ENCODE measurements at places on chromosomes 12 and 14. TPM values are rescaled to one million over a fixed set of nuclear protein-coding genes. Genes with fewer than 3 reads are reported as not detected.

Gene TOMM20L
- total RNA-seq: not detected

Gene TTC6
- not detected for total RNA-seq

Gene LGALS3
- total RNA-seq: 14.8 TPM

Gene CLEC2D
- 350 TPM for total RNA-seq

Gene NKX2-1
- not detected for total RNA-seq

Gene SMIM41
- total RNA-seq: 0.16 TPM

Gene WNT1
- 0.60 TPM for total RNA-seq

Gene KCNA5
- total RNA-seq: not detected

Gene NOC4L
- total RNA-seq: 39.8 TPM

Gene B4GALNT3
- total RNA-seq: 6.9 TPM

Gene SLC25A47
- total RNA-seq: not detected

DNA sequence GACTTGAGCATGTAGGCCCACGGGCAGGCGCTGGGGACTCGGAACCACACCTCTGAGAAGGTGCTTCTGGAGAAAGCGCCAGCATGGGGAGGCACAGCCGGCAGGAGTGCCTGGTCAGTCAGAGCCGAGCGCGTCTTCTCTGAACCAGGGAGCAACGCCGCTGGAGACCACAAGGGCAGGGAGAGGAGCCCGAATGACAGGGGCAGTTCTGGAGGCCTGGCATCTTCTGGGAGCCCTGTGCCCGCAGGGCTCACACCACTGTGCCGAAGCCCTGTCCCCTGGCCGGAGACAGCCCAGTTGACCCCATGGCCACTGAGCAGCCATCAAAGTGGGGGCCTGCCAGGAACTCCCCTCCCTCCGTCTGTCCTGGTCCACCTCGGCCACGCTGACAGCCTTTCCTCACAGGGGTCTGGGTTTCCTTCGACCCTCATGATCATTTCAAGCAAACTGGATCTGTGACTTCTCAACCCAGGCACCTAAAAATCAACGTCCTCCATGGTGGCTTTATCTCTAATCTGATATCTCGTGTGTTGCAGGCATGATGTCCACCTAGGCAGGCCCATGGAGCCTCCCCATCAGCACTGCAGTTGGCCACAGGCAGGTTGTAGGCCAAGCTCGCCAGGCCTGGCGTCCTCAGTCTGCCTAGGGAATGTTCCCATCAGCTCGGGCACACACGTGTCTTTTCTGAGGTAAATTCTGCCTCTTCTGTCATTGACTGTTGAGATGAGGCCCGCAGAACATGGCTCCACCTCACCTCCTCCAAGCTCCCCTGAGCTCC lies 299.3 kb upstream of the RTL1 start:
- DNase-seq: no peak

DNA sequence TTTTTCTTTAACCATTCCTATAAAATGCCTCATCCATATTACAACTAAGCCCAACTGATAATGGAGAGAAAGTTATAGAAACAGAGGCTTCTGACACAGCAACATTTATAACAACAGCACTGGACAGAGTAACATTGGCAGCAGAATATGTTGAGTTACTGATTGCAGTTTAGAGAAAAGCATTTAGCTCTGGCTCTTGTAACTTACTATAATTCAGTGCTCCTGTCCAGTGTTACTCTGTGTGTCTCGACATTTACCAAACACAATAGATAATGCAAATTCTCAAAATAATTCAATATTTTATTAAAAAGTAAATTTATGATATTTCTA lies 356.1 kb downstream of the CEP128 start:
- DNase-seq: no peak

GRCh38 chr14:100868621-100869370 lies 34.7 kb downstream of the RTL1 start:
- DNase-seq: no peak

GRCh38 chr14:103294091-103294490 lies 39.9 kb upstream of the EIF5 start:
- no peak for DNase-seq

DNA sequence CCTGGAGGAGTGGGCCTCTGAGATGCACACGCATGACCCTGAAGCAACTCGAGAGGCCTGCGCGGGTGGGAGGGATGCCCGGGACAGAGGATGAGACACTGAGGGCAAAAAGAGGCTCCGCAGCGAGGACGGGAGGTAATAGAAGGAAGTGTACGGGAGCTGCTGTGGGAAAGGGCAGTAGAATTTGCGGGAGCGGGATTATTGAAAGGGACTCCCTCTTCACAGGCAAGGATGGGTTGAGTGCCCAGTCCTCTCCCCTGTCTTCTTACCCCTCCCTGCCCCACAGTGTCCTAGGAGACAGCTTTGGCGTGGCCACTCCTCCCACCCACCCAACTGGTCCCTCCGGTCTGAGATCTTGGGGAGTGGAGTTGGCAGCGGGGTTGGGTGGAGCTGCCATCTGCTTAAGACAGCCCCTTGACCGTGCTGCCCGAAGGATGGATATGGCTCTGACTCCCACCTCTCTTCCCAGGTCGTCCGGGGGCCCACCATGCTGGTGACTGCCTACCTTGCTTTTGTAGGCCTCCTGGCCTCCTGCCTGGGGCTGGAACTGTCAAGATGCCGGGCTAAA lies 15.7 kb upstream of the ESPL1 start:
- DNase-seq: no peak

DNA sequence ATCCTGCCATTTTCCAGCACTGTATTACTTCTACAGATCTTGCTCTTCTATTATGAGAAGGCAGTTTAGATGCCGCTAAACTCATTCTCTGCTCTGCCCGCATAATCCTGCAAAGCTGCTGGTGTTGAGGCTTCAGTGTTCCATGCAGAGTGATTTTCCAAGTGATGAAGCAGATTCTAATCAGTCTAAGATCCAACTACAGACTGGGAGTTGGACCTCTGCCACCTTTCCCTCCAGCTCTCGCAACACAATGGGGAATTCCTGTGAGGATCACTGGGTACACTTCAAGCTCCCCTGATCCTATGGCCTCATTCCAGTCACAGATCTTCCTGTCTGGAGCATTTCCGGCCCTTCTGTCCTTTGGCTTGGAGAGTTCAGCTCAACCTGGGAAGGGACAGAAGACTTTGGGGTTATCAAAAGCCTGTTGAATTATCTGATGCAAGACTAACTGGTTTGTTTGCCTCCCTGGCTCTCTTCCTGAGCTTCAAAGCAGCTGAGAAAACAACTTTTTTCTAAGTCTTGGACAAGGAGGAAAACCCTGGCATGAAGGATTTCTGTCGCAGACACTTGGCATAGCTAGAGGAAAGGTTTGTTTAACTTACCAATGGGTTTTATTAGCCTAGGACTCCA lies 333.9 kb downstream of the ZFP36L1 start:
- DNase-seq: no peak

DNA sequence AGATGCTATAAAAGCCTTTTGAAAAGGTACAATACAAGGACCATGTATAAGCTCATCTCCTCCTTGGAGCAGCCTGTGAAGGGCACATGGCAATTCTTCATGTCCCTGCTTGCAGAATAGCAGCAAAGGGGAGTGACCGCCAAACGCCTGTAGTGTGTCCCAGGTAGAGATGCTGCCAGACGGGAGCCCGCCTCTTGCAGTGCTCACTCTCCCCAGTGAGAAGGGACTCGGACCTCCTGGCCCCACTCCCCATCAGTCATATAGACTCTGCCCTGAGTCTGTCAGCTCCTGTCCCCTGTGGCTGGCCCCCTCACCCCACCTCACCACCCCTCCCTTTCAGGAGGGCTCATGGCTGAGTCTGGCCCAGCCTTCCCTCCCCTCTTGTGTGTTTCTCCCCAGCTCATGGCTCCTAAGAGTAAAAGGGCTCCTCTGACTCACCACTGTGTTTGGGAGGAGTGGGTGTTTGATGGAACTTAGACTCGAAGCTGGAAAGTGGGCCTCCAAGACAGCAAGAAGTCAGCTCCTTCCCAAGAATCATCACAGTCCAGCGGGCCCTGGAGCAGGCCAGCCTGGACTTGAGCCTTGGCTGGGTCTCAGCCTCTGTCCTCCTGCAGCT lies 40.9 kb downstream of the DEGS2 start:
- no peak for DNase-seq

DNA sequence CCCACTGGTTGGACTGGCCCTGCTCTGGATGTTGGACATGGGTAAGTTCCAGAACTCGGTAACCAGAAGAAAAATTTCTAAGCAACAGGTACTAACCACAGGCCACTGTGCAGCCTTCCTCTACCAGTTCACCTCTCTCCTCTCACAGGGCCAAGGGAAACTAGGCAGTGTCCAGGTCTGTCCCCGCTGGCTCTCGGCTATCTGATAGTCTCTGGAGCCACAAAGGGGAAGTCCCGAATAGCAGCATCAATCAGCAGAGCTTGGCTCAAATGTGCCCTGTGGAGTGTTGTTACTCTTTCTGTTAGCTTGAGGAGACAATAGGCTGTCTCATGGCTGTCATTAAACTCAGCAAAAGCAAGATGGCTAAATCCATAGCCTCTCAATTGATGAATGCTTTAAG lies 73.2 kb downstream of the TSPAN11 start:
- DNase-seq: no peak

- DNase-seq: no peak
Observed at GRCh38 chr12:43158126-43158525, 393.9 kb downstream of the ADAMTS20 start.

- no peak for DNase-seq
Observed at GRCh38 chr12:122064025-122064777, 14.4 kb upstream of the MLXIP start.

- DNase-seq: no peak
Observed at GRCh38 chr14:35419429-35419841, 14.9 kb upstream of the NFKBIA start.

GRCh38 chr12:48349471-48349870 lies 1.2 kb downstream of the ZNF641 start:
- no peak for DNase-seq

GRCh38 chr12:27998658-27999057 lies 26.1 kb upstream of the PTHLH start:
- DNase-seq: no peak

DNA sequence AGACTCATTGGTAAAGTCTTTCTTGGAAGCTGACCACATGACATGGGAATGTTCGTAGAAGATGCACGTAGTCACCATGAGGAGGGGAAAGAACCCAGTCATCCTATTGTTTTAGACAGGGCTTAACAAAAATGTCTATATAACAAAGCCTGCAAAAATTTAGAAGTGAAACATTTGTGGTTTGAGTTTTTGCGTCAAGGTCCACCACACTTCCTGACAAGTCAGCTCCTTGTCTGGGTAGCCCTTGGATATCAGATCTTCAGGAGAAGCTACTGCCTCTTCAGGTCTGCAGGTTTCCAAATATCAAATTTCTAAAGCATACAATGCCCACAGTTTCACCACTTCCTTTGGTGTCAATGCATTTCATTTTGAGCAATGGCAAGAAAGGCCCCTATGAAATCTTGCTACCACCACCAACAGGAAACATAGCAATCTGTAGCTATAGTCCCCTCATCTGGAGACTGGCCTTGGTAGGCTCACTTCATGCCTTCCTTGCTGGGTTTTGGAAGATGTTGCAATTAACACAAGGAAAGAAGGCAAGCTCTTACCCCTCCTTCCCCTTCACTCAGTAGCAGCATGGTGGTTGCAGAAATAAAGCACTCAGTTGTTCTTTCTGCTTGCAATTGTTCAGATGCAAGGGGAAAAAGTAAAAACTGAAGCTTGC lies 235.2 kb downstream of the PCNX1 start:
- DNase-seq: peak; percentile 52

DNA sequence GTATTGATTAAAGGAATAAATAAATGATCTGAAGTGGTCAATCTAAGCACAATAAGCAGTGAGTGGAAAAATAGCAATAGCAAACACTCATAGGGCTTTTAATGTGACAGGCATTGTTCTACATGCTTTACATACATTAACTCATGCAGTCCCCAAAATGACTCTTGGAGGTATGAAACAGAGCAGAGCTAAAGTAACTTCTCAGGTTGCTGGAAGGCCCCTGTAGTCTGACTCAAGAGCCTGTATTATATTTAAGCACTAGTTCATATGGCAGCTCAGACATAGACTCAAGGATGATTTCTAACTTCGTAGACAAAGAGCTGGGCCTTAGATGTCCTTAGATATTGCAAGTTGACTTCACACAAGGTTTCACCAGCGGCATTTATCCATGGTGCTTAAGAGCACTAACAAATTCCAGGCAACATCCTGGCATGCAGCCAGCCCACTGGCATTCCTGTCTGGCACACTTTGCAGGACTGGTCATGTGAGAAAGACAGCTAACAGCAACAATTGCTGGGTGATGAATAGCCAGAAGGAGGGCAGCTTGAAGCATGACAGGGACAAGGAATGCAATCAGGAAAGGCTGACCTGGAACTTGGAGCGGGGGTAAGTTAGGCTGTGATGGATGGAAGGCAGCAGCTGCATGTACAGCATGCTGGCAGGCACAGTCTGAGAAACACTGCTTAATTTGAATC lies 22.9 kb upstream of the KTN1 start:
- no peak for DNase-seq

DNA sequence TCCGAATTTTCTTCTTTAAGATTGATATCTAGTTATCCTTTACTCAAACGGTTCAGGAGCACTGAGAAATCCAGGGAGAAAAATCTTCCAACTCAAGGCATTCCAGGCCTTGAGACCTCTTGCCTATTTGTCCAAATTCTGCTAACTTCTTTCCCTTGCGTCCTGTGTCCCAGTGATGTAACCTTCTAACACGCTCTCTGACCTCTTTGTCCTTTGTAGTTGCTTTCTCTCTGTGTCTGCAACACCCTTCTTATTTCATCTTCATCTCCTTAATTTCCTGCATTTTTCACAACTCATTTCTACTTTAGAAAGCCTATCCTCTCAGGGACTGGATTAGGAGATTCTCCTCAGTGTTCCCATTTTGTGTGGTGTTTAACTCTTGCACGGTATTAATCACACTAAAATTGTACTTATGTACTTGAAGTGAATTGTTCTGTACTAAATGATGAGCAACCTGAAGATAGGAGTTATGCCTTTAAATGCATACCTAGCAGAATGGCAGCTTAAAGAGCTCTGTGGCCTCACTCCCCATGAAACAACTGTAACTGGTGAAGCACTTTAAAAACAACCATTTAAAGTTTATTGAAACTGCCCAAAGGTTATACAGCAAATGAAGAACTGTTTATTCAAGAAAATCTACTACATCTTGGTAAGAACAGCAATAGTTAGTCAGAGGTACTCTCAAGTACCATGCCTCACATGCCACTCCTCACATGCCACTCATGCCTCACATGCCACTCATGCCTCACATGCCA lies 7.4 kb upstream of the SNAPC1 start:
- no peak for DNase-seq

DNA sequence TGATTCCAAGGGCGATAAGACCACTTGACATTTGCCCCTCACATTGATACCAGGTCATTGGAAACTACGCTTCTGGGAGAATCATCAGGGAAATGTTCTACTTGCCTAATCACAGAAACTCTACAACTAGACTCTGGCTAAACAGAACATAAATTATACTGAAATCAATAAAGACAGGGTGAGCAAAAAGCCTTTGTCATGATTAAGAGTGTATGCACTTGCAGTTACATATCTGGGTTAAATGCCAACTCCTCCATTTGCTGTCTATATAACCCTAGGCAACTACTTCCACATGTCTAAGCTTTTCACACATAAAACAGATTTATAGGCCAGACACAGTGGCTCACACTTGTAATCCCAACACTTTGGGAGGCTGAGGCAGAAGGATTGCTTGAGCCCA lies 125.7 kb downstream of the PHLDA1 start:
- no peak for DNase-seq

- peak; percentile 96 for DNase-seq
Observed at GRCh38 chr14:59188461-59189090, at the start of gene DAAM1. TSS of gene DAAM1 (plus strand) at chr14:59188667. CDS start at chr14:59263478, 74,811 bp downstream.

GRCh38 chr12:34347367-34347766 lies 325.1 kb downstream of the ALG10 start:
- DNase-seq: no peak
